ENCODE measurements at places on chromosomes 7 and 10.

- H3K4me3 ChIP-seq, result no peak overlapping the region
- no peaks in the 10 kb centered on the region for H3K36me3 ChIP-seq
Measured at GRCh38 chr10:96317067-96317833, 13.0 kb downstream of the DNTT start.

DNA sequence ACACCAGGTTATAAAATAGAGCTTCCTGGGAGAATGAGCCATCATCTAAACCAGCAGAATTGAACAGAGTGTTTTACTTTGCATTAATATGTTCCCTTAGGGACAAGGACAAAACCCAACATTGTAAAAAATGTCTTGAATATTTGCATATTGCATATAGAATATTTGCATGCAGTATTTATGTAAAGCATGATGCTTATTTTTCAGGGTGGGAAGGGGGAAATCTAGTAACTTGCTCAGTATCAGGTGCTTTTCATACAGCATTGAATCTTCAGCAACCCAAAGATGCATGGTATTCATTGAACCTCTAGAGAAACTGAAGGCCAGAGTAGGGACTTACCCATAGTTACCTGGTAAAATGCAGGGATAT is 409.2 kb upstream of the ZMIZ1 start:
- H3K27ac ChIP-seq, result no peak overlapping the region
- H3K4me1 ChIP-seq, result no peaks in the 10 kb centered on the region
- H3K4me3 ChIP-seq, result no peak overlapping the region
- no peaks in the 10 kb centered on the region for H3K27me3 ChIP-seq
- H3K36me3 ChIP-seq, result no peaks in the 10 kb centered on the region
- DNase-seq, result no peak

DNA sequence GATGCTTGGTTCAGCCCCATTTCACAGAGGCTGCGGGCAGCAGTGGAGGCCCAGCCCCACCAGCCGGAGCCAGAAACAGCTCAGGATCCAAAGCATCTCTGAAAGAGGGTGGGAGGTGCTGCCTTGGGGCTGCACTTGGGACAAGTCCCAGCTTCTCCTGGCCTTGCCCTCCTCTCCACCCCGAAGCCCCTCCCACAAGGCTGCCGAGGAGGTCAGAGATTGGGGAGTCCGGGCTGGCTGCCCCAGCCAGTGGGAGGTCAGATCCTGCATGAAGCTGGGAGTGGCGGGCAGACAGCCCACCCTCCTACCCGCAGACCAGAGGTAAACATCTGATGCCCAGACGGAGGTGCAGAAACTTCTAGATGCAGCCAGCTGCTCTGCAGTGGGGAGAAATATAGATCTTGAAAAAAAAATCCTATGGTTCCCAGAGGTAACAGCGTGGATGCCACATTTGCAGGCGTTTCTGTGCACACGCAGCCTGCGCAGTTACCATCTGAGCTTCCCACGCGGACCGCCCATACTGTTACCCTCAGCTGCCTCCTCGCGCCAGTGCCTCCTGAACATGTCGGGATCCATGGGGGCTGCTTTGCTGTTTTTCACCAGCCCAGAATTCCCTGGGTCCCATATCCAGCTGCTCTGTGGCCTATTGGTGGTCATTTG is 36.9 kb upstream of the GNA12 start:
- H3K4me1 ChIP-seq, result no peaks in the 10 kb centered on the region
- H3K36me3 ChIP-seq, result no peaks in the 10 kb centered on the region
- H3K4me3 ChIP-seq, result no peak overlapping the region
- DNase-seq, result no peak
- H3K27ac ChIP-seq, result no peak overlapping the region

DNA sequence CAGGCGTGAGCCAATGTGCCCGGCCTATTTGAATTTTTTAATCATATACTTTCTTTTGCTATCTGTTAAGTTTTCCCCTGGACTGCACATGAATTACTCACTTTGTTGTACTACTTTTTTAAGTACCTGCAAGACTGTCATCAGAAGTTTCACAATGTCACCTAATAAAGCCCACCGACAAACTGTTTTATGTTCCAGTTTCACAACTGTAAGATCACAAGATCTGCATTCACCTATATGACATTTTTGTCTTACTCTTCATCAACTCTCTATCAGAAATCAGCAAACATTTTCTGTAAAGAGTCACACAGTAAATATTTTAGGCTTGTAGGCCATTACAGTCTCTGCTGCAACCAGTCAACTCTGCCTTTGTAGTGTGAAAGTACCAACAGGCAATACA is 88.5 kb downstream of the ZNF33B start:
- H3K27ac ChIP-seq, result no peak overlapping the region
- DNase-seq, result no peak
- H3K4me1 ChIP-seq, result no peaks in the 10 kb centered on the region
- no peaks in the 10 kb centered on the region for H3K27me3 ChIP-seq

DNA sequence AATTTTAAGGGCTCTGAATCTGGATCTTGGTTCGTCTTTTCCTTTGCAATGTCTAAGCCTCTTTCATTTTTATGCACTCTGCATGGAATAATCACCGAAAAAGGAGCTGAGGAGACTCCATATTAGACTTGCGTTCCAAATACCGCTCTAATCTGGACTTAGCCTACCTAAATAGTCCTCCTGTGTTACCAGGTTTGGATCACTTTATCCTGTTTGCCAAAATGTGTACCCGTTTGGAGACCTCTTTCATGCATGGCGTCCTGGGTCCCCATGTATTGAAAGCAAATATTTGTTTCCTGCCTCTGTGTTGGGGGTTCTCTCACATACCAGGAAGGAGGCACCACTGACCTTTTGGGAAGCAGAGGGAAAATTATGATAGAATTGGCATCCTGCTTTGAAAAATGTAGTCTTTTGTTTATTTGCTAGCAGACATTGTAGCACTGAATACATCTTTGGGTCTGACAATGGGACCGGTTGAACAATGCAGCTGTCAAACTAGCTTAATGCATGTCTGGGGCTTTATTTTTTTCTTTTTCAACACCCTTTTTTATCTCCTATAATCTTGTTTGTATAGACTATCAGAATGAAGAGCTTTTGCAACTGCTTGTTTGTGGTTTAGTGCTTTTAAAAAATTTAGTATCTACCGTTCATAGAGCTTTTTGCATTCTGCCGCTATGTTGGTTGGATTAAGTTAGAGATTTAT is 11.8 kb upstream of the CELF2 start:
- no peak overlapping the region for H3K27ac ChIP-seq
- DNase-seq, result no peak
- no peaks in the 10 kb centered on the region for H3K4me1 ChIP-seq
- H3K27me3 ChIP-seq, result no peaks in the 10 kb centered on the region
- H3K36me3 ChIP-seq, result no peaks in the 10 kb centered on the region
- no peak overlapping the region for H3K4me3 ChIP-seq

DNA sequence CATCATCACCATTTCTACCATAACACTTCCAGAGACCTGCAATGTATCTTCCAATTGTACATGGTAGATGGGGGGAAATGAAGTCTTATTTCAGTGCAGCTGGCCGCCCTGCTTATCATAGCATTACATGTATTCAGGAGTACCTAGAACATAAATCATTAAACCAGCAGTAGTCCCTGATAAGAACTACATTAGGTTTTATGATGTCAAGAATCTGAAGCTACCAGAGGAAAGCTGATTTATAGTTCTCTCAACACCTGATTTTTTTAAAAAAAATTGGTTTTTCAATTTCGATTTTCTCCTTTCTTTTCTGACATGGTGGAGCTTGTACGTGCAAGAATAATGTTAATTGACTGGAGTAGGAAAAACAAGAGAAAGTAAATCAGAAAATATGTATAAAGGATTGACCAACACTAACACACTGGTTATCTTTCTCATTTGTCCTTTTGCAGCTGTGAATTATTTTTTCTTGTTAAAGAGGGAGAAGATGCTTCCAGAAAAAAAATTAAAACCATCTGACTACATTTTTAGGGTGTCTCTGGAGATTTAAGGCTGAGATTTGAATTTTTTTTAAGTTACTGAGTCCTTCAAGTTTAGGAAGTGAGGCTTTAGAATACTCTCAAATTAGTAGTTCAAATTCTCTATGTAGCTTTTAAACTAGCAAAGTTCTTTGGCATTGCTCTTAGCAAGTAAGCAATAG is 59.1 kb downstream of the CSTF2T start:
- H3K4me1 ChIP-seq, result no peaks in the 10 kb centered on the region
- no peak for DNase-seq
- no peaks in the 10 kb centered on the region for H3K36me3 ChIP-seq

- H3K4me1 ChIP-seq, result no peaks in the 10 kb centered on the region
- no peaks in the 10 kb centered on the region for H3K36me3 ChIP-seq
- H3K27ac ChIP-seq, result no peak overlapping the region
- no peak overlapping the region for H3K4me3 ChIP-seq
- DNase-seq, result no peak
- no peaks in the 10 kb centered on the region for H3K27me3 ChIP-seq
Measured at GRCh38 chr7:3029138-3029537, 14.5 kb downstream of the CARD11 start.

Data from right lobe of liver (tissue), 6 donors.